Lower leg skin (tissue), 4 donors: ENCODE measurements at places on chromosomes 2 and 18. TPM values are rescaled to one million over a fixed set of nuclear protein-coding genes. Genes with fewer than 3 reads are reported as not detected.
A peak's percentile ranks its signal among the peaks of the same experiment; 100 is the strongest.

The MTCL1 gene
- 5.6 TPM for total RNA-seq

The ABCG8 gene
- total RNA-seq = not detected

The ACADL gene
- 4.3 TPM for total RNA-seq

GRCh38 chr2:98489486-98489885, 44.8 kb downstream of the INPP4A start:
- DNase-seq = no peak

DNA sequence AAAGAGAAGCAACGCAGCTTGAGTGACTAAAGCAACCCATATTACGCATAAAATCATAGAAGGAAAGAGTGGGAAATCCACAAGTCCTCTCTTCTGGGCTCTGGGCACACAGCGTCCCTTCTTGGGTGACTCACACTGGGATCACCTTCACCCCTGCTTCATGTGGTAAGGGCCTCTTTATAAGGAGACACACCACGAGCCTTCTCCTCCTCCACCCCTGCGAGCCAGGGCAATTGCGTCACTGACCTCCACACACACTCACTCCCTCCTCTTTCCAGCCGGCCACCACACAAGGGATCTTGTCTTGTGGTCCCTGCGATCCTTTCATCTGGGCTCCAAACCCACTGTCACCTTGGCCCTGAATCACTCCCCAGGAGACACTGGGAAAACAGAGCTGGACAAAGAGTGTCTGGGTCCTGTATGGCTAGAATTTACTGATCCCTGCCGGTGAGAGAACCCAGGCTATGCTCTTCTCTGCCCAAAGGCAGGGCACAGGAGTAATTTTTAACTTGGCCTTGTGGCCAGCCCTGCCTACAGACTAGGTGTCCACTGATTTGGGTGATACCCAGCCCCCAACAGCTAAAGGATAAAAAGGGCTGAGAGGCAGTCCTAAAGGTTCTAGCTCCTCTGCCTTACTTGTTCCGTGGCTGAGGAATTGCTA, 35.3 kb downstream of the NHEJ1 start:
- no peak for DNase-seq

DNA sequence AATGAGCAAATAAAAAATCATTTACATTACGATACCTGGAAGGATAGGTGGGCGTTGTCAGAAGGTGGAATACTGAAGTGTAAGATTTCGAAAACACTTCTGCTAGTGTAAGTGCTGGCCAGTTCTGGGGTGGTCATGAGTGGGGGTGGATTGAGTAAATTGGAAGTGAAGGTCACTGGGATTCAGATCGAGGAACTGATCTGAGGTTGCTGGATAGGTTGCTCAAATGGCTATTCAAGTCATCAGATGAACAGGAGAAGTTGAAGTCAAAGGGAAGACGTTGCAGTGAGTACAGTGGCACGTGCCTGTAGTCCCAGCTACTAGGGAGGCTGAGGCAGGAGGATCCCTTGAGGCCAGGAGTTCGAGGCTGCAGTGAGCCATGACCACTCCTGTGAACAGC, 95.7 kb downstream of the MALT1 start:
- DNase-seq = peak; percentile 15

The NOSTRIN gene
- total RNA-seq = 15.5 TPM

- DNase-seq = peak; percentile 73
These were observed 17.0 kb upstream of the NFATC1 start for GRCh38 chr18:79378536-79379250.

DNA sequence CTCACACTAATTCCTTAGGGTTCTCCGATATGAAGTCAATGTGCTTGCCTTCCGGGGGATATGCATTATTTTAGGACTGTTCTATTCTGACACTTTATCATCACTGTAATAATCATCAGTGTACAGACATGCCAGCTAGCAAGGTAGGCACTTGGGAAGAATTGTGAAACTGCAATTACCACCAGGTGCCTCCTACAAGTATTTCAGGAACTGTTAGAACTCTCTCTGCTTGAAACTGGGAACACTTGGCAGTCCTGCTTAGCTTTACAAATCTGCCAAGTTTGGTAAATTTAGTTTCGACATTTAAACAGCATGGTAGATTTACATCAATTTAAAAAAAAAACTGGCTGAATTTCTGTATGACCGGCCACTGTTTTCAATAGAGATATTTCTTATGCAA, 128.7 kb downstream of the SATB2 start:
- no peak for DNase-seq

DNA sequence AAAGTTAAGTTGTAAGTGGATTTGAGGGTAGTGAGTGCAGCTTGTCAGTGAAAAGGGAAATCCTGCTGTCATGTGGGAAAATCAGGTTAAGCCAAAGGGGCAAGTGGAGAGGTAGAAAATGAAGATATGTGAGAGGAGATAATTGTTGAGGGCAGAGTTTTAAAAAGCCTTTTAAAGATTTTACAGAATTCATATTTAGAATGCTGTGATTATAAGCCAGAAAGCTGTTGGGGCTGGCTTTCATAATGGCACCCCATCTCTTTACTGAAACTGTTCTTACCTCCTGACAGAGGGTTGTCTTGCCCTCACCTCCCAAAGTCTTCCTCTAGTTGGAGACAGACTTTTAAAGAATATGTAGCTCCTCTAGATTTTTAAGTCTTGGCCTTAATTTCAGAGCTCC, 86.9 kb downstream of the MYO3B start:
- no peak for DNase-seq

DNA sequence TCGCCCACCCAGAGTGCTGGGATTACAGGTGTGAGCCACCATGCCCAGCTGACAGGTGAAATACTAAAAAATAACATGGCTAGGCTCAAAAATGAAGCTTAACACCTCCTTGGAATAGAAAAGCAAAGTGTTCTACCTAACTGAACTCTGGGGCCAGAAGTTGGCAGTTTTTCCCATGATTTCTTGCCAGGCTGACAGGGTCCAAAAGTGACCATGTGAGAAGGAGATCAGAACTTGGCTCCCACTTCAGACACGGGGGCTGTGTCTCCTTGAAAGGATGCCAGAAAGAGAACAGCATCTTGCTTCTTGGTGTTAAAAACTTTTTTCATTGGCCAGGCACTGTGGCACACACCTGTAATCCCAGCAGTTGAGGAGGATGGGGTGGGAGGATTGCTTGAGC, 47.0 kb downstream of the BMPR2 start:
- no peak for DNase-seq
